Right ventricle myocardium inferior (tissue), 1 donor: ENCODE measurements at places on chromosomes 5 and 9. TPM values are rescaled to one million over a fixed set of nuclear protein-coding genes. Genes with fewer than 3 reads are reported as not detected.

The GRIN3A gene
- 0.92 TPM for total RNA-seq

The ADGRD2 gene
- not detected for total RNA-seq

The IFNB1 gene
- total RNA-seq = not detected

The ZNF454 gene
- 1.8 TPM for total RNA-seq

The RNF208 gene
- 26.0 TPM for total RNA-seq

The CTNNA1 gene
- 322 TPM for total RNA-seq

The PDGFRB gene
- total RNA-seq = 57.2 TPM

The PCDHA9 gene
- not detected for total RNA-seq

The TAF11L5 gene
- not detected for total RNA-seq

The VCAN gene
- total RNA-seq = 41.2 TPM

The TIGD6 gene
- total RNA-seq = 2.4 TPM

The PRSS3 gene
- total RNA-seq = not detected
